Stimulated activated CD4-positive, alpha-beta T cell treated with anti-CD3 and anti-CD28 coated beads, Interleukin-4, amount 100 ng/mL, for 48 hours (primary cell): ENCODE measurements at places on chromosomes 16 and 17.

DNA sequence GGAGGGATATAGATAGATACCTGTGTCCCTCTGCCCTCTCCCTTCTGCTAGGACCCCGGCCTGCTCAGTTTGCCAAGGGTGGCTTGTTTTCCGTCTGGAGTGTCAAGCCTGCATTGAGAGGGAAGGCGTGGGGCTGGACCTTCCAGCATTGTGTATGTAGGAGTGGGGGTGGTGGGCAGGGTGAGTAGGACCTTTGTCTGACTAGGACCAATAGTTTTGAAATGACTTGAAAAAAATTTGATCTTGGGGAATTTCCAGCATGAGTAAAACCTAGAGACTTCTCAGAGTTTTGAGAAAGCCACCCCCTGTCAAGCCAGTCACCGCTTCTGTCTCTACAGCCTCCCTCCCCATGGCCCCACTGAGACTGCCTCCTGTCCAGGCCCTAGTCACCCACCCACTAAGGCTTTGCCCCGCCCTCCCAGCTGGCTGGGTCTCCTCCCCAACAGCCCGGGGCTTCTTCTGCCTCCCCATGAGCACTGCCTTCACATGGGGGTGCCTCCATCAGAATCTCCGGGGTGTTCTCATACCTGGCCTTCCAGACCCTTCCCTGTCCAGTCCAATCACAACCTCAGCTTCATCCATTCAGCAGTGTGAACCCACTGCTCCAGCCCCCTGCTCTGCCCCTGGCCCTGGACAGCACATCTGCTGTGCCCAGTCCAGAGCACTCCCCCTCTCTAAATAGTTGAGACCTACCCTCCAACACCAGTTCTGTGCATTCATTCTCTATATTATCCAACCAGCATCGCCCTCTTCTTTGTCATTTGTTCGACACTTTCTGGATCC is 207.0 kb downstream of the MSI2 start:
- peak; percentile 78 for DNase-seq

DNA sequence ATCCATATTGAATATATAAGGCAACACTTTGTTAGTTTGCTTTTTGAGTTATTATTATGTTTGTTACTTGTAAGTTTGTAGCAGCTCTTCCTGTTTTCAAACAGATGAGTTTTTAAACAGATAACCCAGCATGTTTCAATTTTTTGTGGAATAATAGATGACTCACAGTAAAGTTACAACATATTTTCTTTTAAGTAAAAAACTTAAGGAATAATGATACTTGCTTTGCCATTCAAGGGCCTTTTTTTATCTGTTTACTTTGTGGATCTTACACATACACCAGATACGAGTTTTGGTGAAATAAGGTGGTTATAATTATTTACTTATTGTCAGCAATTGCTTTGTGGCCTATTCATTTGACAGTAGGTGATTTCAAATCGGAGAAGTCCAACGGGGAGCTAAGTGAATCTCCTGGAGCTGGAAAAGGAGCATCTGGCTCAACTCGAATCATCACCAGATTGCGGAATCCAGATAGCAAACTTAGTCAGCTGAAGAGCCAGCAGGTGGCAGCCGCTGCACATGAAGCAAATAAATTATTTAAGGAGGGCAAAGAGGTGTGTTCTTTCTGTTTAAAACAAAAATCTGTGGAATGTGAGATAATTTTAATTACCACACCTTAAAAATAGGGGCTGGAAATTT is 66.3 kb downstream of the BPTF start:
- no peak for DNase-seq

GRCh38 chr17:73107191-73107590 is 14.7 kb upstream of the SLC39A11 start:
- DNase-seq, result no peak

GRCh38 chr17:75697651-75698291 is 23.5 kb upstream of the ITGB4 start:
- DNase-seq, result no peak

DNA sequence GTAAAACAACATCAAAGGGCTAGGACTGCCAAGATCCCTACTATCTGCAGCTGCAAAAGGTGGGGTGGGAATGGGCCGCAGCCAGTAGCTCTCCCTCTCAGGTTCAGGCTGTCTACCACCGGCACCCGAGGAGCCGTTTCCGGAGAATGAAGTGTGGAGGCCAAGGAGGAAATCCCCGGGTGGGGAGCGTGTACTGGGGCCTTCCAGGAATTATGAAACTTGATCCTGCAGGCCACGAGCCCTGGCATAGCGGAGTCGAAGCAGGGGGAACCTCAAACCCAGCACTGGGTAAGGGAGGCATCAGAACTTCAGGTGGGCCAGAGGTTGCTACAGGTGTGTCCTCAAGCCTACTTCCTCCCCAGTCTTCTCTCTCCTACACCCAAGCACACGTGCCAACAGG is 5.1 kb downstream of the INPP5K start:
- DNase-seq, result no peak

DNA sequence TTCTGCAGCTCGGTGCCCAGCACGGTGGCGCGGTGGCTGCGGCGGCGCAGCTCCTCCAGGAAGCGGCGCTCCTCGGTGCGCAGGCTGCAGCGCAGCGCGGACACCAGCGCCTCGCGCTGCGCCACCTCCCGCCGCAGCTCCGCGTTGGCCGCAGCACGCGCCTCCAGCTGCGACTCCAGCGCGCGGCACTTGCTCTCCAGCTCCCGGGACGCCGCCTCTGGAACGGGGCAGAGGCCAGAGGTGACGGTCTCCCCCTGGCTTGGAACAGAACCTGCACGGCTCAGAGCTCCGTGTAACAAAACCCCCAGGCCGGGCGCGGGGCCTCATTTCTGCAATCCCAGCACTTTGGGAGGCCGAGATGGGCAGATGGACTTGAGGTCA is 13.2 kb upstream of the CLUH start:
- no peak for DNase-seq

- DNase-seq, result no peak
These were observed 7.0 kb upstream of the ZFHX3 start for GRCh38 chr16:73054813-73055482.

- DNase-seq, result no peak
These were observed 20.6 kb upstream of the COL1A1 start for GRCh38 chr17:50221864-50222545.

DNA sequence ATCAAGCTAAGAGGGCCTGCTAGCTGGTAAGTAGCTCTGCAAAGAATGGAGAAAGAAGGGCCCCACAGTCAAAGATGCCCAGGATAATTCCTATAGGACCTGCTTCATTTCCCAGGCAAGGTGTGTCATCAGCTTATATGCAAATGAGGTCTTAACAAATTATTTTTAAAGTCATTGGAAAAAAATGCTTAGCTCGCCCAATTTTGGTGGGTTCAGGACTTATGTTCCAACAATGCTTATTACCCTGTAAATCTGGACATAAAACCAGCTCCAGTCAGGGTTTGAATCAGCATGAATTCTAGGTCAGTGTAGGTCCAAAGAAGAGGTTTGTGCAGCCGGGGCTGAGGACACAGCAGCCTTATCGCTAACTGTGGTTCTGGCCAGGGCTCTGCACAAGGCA is 25.4 kb downstream of the ACLY start:
- no peak for DNase-seq

- DNase-seq, result no peak
These were observed 558 bp downstream of the PEX12 start for GRCh38 chr17:35577830-35578196.

DNA sequence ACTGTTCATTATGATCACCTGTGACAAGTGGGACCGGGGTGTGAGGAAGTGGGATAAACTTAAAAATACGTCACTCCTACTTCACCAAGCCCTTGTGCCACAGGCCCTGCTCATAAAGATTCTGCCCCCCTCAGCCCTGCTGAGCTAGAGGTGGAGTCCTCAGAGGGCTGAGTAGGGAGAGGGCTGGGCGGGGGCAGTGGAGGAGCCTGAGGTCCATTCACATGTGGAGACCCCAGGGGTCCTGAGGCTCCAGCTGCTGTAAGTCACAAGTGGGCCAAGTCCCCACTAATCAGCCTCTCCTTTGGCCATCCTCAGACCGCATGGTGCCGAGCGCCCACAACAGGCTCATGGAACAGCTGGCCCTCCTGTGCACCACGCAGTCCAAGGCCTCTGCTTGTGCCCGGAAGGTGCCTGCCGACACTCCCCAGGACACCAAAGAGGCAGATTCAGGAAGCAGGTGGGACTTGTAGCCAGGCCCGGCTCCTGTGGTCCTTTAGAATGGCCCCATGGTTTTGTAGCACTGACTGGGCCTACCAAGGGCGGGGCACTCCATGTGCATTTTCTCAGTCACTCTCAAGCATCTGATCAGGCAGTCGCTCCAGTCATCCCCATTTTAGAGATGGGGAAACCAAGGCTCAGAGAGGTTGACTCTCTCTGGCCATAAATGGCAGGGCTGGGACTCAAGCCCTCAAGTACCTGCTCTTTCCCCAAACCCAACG is 10.4 kb downstream of the DNAAF8 start:
- no peak for DNase-seq

- DNase-seq, result no peak
These were observed 323.9 kb downstream of the CPPED1 start for GRCh38 chr16:12479751-12480150.

- DNase-seq, result no peak
These were observed 7.6 kb downstream of the PER1 start for GRCh38 chr17:8144401-8145231.

DNA sequence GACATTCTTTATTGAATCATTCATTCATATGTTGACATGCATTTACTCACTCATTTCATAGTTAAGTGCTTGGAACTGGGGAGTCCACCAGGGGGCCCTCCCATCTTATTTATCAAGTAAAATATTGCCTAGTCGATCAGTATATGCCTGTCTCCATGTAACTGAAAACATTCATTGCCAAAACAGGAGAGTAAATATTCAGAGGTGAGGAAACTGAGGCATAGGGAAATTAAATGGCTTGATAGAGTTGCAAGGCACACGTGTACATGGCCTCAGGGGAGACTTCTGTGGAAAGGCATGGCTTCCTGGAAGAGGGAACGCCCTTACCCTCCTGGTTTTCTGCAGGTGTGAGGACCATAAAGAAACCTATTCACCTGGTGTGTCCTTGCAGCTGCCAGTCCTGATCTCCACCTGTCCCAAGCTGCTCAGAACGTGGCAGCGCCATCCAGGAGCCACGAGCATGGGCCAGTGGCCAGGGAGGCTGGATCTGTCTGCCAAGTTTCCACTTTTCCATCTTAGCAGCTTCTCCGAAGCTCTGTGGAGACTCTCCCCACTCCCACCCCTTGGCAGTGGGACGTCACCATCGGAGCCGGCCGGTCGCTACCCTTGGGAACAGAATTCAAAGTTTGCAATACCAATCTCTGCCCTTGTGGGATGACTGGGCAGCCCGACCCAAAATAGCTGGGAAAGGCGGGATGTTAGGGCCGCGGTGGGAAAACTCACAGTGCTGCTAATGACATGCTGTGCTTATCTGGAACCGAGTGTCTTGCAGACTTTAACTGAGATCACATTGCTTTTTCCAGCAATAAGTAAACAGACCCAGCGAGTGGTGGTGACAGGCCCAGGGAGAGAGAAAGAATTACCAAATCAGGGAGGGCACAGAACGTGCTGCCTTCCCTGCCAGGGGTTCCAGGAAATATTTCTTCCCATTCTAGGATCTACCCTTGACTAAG is 4.1 kb upstream of the C1QTNF1 start:
- DNase-seq, result peak; percentile 21

DNA sequence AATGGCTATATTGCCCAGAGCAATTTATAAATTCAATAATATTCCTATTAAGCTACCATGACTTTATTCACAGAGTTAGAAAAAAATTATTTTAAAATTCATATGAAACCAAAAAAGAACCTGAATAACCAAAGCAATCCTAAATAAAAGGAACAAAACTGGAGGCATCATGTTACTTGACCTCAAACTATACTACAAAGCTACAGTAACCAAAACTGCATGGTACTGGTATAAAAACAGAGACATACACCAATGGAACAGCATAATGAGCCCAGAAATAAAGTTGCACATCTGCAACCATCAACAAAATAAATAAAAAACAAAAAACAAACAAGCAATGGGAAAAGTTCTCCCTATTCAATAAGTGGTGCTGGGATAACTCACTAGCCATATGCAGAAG is 203.2 kb downstream of the RGS9 start:
- no peak for DNase-seq

- no peak for DNase-seq
These were observed 275.4 kb downstream of the MRTFB start for GRCh38 chr16:14346278-14347142.

GRCh38 chr17:11954936-11955335 is 42.3 kb downstream of the ZNF18 start:
- DNase-seq, result no peak

DNA sequence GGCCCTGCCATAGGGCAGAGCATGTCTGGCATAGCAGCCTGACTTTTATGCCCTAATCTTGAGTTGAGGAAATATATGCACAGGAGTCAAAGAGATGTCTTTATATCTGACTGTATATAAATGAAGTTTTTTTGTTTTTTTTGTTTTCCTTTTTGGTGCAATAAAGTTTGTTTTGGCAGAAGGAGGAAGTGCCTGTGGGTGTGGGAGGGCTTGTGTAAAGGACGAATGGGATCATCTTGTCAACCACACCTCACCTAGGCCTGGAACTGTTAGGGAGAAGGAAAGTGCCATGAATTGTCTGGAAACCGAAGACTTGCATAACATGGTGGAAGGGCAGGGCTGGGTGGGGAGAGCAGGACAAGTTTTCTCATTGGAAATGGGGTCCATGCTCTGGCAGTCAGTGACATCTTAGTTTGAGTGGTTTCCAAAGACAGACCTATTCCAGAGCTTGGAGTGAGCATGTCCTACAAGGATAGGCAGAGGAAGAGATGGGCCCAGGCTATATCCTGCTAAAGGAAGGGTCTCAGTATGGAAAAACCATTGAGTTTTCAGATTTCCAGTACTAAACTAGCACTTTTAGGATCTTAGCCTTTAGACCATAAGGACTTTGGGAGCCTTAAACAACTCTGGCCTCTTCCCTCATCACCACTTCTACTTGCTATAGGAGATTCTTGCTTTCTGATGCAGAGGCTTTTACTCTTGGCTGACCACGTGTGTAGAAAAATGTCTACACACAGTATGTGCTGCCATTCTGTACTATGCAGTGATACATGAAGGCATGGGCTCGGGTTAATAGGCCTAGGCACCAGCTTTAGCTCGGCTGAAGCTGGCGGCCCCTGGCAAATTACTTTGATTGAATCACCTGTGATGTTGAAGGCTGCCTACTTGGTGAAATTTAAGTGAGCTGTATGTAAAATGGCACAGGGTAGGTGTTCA is 15.5 kb downstream of the SNF8 start:
- DNase-seq, result no peak

DNA sequence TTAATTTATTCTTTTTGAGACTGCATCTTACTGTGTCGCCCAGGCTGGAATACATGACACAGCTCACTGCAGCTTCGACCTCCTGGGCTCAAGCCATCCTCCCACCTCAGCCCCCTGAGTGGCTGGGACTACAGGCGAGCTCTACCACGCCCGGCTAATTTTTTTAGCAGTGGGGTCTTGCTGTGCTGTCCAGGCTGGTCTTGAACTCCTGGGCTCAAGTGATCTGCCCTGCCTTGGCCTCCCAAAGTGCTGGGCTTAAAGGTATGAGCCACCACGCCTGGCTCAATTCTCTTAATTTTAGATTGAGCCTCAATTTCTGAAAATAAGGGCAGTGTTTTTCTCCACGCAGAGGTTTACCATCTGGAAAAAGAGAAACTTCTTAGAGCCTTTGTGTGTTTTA is 41.1 kb downstream of the ZNF750 start:
- DNase-seq, result no peak

GRCh38 chr17:41967141-41967920 is 736 bp downstream of the CNP start:
- peak; percentile 28 for DNase-seq

- no peak for DNase-seq
These were observed 257.6 kb upstream of the HSBP1 start for GRCh38 chr16:83550183-83550569.

- DNase-seq, result no peak
These were observed 11.6 kb upstream of the RMI2 start for GRCh38 chr16:11333702-11334101.

- no peak for DNase-seq
These were observed 10.1 kb downstream of the C16orf90 start for GRCh38 chr16:3485097-3485745.
